Activated CD4-positive, alpha-beta T cell treated with anti-CD3 and anti-CD28 coated beads, Interleukin-2, Interleukin-6, amounts not matched to agents 100 ng/mL and 50 ng/mL, durations not matched to agents 16 hours and 8 hours (primary cell): ENCODE measurements at places on chromosomes 4 and X.

GRCh38 chrX:27446423-27446822 is 16.7 kb downstream of the PPP4R3C start:
- no peak for DNase-seq

DNA sequence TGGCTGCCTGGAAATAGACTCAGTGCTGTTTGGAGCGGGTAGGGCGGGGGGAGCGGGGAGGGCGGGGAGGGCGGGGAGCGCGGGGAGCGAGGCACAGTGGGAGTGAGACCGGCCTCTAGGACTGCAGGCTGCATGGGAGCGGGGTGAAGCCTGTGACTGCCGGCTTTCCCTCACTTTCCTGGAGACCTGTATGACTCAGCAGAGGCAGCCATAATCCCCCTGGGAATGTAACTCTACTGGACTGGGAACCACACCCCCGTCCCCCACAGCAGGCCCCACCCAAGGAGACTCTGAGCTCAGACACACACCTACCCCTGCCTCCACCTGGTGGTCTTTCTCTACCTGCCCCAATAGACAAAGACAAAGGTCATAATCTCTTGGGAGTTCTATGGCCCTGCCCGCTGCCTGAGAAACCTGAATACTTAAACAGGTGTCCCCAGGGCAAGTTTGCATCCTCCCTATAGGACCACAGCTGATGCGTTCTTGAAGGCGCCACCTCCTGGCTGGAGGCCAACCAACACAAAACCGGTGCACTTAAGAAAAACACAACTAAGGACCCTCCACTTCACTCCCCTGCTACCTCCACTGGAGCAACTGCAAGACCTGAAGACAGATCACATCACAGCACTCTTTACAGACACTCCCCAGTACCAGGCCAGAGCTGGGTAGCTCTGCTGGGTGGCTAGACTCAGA is 18.0 kb downstream of the HDAC8 start:
- DNase-seq: no peak

DNA sequence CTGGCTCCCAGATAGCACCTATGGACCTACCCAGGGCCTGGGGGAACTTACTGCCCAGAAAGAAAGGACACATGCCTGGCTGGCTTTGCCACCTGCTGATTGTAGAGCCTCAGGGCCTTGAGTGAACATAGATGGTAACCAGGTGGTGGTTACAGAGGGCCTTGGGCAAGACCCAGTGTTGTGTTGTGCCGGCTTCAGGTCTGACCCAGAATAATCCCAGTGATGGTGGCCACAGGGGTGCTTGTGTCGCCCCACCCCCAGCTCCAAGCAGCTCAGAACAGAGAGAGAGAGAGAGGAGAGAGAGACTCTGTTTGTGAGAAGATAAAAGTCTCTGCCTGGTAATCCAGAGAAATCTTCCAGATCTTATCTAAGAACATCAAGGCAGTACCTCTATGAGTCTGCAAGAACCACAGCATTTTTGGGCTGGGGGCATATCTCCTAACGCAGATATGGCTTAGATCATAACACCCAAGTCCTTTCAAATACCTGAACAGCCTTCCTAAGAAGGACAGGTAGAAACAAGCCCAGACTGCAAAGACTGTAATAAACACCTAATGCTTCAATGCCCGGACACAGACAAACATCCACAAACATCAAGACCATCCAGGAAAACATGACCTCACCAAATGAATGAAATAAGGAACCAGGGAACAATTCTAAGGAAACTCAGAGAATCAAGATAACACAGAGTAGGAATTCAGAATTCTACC is 16.3 kb upstream of the RP2 start:
- DNase-seq: no peak

GRCh38 chrX:107542500-107542899 is 85.8 kb upstream of the PRPS1 start:
- DNase-seq: no peak

DNA sequence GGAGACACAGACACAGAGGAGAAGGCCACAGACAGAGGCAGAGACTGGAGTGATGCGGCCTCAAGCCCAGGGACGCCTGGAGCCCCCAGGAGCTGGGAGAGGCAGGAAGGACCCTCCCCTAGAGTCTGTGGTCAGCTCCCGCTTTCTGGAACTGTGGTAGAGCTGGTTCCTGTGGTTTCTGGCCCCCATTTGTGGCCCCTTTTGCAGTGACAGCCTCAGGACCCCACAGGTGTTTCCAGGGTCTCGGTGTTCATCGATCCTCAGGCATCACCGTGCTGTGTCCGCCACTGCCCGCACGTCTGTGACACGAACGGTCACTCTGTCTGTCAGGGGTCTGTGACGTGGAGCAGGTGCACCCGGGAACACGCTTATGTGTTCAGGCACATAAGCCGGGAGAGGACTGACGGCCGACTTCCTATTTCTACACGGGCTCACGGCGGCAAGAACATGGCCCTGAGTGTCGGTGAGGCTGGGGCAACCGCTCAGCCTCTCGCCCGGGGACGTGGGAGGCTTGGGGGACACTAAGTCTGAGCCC is 7.9 kb downstream of the GTPBP6 start:
- DNase-seq: no peak

GRCh38 chrX:38061335-38061734 is 55.0 kb downstream of the SYTL5 start:
- DNase-seq: no peak

DNA sequence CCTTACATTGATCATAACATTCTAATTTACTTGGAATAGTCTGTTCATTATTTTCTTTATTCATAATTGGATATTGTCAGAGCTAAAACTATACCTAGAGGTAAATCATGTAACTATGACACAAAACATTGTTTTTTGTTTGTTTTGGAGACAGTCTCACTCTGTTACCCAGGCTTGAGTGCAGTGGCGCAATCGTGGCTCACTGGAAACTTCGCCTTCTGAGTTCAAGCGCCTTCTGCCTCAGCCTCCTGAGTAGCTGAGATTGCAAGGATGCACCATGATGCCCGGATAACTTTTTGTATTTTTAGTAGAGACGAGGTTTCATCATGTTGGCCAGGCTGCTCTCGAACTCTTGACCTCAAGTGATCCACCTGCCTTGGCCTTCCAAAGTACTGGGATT is 265.2 kb downstream of the FBXO8 start:
- no peak for DNase-seq

DNA sequence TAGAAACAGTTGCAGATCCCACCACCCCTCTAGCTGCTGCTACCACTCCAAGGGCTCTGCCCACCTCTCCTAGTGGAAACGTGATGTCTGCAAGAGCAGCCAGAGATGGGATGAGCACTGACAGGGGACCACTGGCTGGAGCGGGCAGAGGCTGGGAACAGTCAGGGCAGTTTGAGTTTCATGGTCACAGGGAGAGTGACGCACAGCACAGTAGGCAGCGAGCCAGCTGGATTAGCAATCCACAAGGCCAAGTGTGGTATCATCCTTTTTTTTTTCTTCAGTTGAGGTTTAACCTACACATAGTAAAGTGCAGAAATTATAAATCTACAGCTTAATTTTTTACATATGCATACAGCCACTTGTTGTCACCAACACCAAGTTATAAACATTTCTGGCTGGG is 6.4 kb upstream of the SCML2 start:
- DNase-seq: no peak

GRCh38 chr4:20430259-20430941 is 178.7 kb downstream of the SLIT2 start:
- no peak for DNase-seq

- DNase-seq: no peak
Measured at GRCh38 chr4:2186133-2186864, 55.6 kb downstream of the HAUS3 start.

DNA sequence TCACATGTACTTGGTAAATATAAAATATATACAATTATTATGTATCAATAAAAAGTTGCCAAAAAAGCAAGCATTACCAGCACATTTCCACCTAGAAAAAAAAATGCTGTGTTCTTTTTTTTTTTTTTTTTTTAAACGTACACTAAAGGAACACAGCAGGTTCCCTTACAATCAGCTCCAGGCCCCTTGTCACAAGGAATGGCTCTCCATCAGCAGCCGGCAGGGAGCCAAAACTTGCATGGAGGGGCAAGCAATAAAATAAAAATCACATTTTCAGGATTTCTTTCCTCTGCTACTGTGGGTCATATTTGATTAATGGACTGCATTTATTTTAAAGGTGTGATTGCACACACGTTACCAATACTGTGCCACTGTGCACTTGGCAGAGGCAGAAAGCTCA is 460.3 kb downstream of the GPAT3 start:
- DNase-seq: no peak
